ENCODE measurements at places on chromosomes 7 and 10.

DNA sequence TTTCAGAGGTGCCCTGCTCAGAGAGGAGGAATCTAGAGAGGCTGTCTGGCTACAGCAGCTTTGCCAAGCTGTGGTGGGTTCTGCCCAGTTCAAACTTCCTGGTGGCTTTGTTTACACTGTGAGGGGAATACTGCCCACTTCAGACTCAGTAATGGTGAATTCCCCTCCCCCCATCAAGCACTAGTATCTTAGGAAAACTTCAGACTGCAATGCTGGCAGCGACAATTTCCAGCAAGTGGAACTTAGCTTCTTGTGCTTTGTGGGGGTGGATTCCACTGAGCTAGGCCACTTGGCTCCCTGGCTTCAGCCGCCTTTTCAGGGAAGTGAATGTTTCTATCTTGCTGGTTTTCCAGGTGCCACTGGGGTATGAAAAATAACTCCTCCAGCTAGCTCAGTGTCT, 42.8 kb downstream of the CYP2C8 start:
- no peak for DNase-seq

DNA sequence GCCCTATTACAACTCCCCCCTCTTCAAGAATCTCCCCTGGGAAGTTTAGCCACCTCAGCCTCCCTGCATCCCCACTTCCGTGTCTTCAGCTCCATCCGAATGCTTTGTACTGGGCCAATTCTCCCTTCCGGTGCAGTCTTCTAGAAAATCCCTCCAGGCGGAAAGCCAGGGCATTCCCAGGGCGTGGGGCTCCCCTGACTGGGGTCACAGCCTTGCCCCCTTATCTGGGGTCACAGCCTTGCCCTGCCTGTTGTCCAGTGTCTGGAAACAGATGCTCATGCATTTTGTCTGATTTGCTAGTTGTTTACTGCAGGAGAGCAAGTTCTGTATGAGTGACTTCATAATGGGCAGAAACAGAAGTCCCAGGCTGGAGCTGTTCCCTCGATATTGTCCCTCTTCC, 112.5 kb upstream of the TCERG1L start:
- no peak for DNase-seq

GRCh38 chr7:92092210-92092609, 42.1 kb downstream of the CYP51A1 start:
- no peak for DNase-seq

GRCh38 chr7:108824840-108825580, 255.3 kb downstream of the DNAJB9 start:
- no peak for DNase-seq

GRCh38 chr10:18404530-18404929, 246.9 kb downstream of the NSUN6 start:
- DNase-seq = no peak

DNA sequence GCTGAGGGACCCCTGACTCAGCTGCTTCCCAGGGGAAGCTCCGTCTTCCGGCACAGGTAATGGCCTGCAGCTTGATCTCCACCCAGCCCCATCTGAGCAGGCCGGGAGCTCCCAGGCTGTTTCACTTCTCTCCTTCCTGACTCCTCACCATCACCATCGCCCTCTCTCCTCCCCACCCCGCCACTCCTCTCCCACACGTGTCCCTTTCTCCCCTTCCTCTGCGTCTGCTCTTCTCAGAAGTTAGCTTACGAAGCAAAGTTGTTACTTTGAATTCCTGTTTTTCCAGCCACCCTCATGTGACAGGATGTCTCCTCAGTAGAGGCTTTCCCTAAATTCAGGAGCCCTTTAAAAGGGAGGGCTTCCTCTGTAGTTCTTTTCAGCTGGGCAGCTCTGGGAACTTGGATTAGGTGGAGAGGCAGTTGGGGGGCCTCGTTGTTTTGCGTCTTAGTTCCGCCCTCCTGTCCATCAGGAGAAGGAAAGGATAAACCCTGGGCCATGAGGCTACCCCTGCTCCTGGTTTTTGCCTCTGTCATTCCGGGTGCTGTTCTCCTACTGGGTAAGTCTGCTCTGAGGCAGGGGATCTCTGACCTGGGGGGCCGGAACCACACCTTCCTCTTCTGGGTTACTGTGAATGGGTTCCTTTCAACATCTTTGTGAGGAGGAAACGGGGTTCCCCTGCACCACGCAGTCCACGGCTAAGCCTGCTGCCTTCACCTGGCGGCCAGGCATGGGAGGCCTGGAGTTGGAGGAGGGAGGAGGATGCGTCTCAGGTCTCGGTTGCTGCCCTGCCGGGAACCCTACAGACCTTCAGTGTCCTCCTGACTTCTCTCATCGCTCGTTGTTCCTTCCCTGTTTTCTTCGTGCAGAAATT, at the start of gene MRC1:
Gene MRC1, plus strand, starts transcription at position 378 of the 871 bp plus-strand sequence. Its CDS starts 118 bp downstream, at position 496.
- DNase-seq = no peak

- DNase-seq = no peak
Observed at GRCh38 chr10:8073691-8074416, 19.4 kb downstream of the GATA3 start.

DNA sequence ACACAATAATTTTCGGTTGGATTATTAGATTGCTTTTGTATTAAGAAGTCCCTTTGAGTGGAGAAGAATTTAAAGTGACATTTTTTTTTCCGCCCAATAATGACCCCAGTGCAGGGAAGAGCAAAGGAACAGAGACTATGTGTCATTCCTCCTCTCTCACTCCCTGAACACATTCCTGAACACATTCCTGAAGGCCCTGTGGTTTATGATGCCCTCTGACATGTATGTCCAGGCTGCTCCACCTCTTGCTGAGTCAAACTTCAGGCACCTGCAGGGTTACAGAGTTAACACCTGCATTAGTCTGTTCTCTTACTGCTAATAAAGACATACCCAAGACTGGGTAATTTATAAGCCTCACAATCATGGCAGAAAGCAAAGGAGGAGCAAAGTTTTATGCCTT, 704.0 kb upstream of the LRRN3 start:
- no peak for DNase-seq

DNA sequence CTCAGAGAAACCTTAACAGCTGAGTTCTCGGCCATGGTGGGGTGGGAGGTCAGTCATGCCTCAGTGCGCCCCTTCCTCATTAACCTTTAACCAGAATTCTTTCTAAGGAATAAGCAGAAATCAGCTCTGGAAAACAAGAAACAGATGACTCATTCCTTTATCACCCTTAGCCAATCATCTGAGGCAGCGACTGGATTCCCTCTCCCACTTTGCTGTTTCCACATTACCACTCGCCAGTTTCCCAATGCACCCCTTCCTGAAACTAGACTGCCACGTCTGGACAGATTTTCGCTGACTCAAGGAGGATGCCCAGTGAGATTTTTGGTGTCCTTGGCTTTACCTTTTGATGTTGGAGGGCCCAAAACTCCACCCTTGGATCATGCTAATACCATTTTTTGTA, 223.8 kb downstream of the PLXDC2 start:
- no peak for DNase-seq

- no peak for DNase-seq
Observed at GRCh38 chr7:135761751-135762488, 13.3 kb upstream of the FAM180A start.

- DNase-seq = no peak
Observed at GRCh38 chr7:99032928-99033327, 111.0 kb downstream of the SMURF1 start.

GRCh38 chr10:71766717-71767419, 6.5 kb downstream of the VSIR start:
- no peak for DNase-seq

DNA sequence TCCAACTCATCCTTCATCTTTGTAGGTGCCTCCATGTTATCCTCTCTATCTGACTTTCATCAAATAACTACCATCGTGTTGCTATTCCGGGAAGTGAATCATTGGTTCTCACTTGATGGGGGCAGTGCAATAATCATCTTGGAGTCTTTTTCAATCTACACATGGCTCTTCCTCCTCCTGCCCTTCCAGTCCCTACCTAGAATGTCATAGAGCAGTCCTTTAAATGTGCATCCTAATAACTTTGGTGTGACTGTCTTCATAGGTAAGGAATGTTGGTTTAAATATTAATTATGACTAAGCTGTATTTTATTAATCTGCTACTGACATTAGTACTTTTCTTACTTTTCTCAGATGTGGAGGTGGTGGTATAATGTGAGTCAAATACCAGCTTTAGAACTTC, 8.4 kb upstream of the CDK14 start:
- DNase-seq = no peak

DNA sequence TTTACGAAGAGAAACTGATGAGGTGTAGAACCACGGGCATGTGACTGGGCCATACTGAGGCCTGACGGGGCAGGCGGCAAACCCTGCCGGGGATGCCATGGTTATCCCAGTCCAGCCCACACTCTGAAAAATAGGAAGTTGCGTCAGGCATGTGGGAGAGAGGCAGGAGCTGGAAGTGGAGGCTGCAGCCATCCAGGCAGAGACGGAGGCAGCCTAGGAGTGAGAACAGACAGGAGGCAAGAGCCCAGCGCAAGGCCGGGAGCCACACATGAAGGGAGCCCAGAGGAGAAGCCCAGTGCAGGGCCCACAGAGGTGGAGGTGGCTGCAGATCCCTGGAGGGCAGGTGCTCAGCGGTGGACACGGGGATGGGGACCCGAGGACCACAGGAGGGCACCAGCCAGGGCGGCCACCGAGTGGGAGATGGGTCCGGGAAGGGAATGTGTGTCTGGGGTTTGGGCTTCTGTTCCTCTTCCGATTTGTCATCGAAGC, 175.2 kb upstream of the PPP2R2D start:
- no peak for DNase-seq

GRCh38 chr10:81498011-81498551, 376.9 kb upstream of the NRG3 start:
- DNase-seq = no peak

- DNase-seq = no peak
Observed at GRCh38 chr10:67487906-67488619, 207.9 kb downstream of the CTNNA3 start.

GRCh38 chr7:26198133-26198780, 2.3 kb downstream of the HNRNPA2B1 start:
- no peak for DNase-seq

- no peak for DNase-seq
Observed at GRCh38 chr7:117123311-117123926, 170.1 kb downstream of the ST7 start.

- DNase-seq = no peak
Observed at GRCh38 chr10:86533328-86533727, 11.7 kb upstream of the WAPL start.

- DNase-seq = no peak
Observed at GRCh38 chr7:1539181-1539881, 8.8 kb downstream of the MAFK start.

DNA sequence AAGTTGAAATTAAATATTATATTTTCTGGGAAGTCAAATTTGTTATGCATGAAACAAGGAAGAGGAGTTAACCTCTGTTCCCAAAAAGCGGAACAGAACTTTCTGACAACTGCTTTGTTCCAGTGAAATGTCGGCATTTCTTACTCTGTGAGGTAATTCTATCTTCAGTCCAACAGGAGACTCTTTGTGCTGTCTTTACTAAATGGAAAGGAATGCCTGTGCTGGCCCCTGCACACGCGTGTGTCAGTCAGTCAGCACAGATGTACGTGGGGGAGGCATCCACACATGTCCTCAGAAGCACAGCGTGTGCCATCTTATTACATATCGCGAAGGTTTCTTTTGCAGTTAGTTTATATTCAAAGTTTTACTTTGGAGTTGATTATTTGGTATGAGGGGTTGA, 37.5 kb downstream of the NET1 start:
- no peak for DNase-seq

- DNase-seq = no peak
Observed at GRCh38 chr7:128020159-128020558, 11.1 kb downstream of the LRRC4 start.

- no peak for DNase-seq
Observed at GRCh38 chr10:86658261-86658741, 4.0 kb downstream of the OPN4 start.

DNA sequence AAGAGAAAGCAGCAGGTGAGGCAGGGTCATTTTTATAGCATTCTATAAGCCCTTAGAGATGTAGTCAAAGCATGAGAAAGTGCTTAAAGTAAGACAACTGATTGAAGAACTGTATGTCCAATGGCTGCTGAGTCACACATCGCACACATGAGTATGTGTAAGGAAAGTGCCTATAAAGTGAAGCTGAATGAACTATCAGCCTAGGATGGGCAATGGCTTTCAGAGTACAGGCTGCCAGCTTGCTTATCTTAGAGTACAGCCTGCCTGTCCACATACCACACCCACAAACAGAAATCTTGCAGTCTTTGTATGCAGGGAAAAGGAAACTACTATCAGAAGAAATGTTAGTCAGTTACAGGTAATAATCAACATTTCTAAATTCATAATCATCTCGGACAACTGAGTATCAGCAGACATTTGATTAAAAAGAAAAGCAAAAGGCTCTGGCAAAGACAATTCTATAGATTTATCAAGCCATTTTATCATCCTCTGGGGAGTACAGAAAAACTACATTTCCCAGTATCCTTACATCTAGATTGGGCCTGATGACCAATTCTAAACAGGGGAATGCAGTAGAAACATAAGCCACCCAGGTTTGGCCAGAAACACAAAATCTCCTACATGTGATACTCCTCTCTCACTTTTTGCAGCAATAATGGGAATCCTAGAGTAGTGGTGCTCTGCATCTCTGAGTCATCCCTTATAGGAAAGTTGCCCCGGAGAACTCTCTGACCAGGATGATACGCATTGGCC, 16.2 kb upstream of the EPHB6 start:
- DNase-seq = no peak

DNA sequence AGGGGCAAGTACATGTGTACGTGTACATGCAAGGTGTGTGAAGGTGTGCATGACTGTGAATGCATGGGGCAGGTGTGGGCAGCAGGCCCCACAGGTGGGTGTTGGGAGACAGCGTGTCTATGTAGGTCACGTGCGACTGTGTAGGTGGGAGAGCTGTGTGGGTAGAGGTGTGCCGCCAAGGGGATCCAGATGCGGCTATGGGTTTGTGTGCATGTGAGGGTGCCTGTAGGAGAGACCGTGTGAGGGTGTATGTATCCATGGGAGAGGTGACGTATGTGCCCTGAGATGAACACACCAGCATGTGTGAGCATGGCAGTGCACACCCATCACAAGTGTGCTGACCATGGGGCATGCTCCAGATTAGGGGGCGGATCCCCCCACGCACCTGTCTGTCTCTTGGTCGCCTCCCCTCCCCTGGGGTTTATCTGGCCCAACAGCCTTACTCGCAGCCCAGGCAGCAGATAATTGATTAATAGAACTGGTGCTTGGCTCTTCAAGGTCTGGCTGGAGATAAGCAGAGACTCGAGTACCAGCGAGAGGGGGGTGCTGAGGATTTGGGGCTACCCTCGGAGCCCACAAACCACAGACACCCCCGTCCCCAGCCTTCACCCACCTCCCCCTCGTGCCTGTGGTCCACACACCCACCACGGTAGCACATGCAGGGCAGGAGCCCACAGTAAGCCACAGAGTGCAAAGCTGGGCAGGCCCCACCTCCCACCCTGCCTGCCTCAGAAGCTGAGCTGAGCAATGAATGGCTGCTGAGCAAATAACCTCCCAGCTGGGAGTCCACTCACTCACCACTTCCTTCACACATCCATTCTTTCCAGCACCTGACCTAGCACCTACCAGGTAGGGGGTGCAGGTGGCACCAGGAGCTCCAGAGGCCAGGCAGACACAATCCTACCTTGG, 41.4 kb upstream of the ZMIZ1 start:
- DNase-seq = no peak

DNA sequence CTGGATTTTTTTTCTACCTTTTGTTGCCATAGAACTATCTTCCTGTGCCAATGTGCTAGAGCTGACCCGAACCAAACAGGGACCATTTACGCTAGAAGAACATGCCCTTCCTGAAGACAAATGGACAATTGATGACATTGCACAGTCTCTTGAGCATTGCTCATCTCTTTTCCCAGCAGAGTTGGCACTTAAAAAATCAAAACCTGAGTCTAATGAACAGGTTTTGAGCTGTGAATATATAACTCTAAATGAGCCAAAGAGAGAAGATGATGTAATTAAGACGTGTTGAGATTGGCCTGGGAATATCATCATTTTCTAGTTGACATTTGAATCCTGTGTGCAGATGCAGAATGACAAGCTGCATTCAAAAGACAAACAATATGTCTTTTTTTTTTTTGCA, 37.1 kb downstream of the TRUB1 start:
- DNase-seq = no peak

All from SK-N-MC (cell line).